Suppressor macrophage treated with lipopolysaccharide for 4 hours (primary cell): ENCODE measurements at places on chromosomes 2 and 18.

GRCh38 chr2:127398239-127398590 is 10.4 kb upstream of the MAP3K2 start:
- DNase-seq = peak; percentile 87

- DNase-seq = no peak
Measured at GRCh38 chr2:150859162-150859561, 371.7 kb upstream of the RND3 start.

DNA sequence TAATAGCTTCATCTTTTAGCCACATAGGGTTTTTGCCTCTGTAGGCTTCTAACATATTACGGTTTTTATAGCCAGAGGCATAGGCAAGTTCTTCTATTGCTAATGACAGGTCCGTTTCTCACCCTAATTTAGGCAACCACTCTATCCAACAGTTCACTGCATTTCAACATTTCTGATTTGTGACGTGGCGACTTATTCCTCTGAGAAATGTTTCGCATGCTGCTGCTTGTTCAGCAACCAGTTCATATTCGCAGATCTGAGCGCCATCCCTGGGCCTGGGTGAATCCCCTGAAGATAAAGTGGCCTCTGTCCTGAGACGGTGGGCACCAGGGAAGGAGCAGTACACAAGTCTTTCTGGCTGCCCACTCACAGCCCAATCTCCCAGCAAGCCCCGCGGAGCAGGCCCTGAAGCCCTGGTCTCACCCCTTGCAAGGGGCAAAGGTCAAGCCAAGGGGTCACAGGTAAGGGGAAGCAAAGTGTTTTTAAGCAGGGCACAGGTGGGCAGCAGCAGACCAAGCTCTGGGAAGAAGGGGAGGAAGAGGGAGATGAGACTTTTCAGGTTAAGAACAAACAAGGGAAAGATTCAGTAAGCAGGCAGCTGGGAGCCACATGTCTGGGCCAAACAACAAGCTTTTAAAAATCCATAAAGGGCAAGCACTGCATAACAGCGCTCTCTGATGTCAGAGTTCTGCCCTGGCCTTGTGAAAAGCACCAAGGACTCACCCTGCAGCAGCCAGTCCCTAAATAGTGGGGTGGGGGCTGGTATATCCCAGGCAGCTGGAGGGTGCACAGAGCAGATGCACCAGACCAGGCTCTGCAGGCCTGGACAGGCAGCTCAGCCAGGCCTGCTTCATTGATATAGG is 10.8 kb upstream of the COX7A2L start:
- no peak for DNase-seq

- no peak for DNase-seq
Measured at GRCh38 chr2:20212871-20213503, 11.9 kb downstream of the SDC1 start.

GRCh38 chr2:222214885-222215284 is 83.9 kb downstream of the PAX3 start:
- DNase-seq = no peak

DNA sequence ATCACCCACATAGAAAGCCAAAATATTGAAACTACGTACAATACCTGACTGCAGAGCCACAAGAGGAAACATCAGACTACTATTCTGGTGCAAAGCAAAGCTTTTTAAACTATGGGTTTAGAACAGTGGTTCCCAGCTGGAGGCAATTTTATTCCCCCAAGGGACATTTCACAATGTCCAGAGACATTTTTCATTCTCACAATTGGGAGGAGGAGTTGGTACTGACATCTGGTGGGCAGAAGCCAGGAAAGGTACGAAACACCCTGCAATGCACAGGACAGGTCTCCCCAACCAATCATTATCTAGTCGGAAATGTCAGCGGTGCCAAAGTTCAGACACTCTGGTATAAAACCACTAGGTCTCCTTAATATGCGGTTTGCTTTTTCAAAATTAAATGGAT is 88.4 kb upstream of the ARL5A start:
- no peak for DNase-seq

DNA sequence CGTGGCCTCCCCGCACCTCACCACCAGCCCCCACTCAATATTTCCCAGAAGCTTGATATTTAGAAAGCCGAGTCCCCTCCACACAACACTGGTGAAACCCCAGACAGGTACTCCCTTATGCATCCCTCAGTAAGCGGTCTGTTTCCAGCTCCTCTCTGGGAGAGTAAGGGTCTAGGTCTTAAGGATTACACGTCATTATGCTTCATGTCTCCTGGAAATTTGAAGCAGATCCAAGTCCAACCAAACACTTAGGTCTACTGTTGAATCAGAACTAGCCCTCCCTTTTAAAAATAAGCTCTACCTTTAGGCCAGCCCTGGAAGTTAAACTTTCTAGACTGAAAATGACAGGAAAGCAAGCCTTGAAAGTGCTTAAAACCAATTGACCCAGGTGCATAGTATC is 1.5 kb upstream of the OST4 start:
- DNase-seq = no peak

DNA sequence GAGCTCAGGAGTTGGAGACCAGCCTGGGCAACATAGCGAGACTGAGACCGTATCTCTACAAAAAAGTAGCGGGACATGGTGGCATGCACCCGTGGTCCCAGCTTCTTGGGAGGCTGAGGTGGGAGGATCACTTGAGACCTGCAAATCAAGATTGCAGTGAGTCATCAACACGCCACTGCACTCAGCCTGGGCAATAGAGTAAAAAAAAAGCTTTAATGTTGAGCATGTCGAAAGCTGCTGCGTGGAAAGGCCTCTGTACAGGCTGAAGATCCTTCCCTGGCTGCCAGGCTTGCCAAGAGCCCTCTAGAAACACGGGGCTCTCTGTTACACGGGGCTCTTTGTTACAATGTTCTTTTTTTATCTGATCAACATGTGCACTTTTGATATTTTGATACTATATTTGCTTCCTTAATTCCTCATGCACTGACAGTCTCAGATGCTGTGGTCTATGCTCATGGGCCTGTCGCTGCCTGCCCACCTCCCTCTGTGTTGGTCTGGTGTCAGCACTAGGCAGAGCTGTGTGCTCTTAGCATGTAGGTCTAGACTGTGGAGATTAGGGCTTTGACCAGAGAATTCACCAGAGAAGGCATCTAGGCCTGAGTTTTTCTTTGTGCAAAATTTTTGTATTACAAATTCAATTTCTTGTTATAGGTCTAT is 18.7 kb downstream of the CLK1 start:
- no peak for DNase-seq

- no peak for DNase-seq
Measured at GRCh38 chr18:43060020-43060419, 55.5 kb downstream of the RIT2 start.

DNA sequence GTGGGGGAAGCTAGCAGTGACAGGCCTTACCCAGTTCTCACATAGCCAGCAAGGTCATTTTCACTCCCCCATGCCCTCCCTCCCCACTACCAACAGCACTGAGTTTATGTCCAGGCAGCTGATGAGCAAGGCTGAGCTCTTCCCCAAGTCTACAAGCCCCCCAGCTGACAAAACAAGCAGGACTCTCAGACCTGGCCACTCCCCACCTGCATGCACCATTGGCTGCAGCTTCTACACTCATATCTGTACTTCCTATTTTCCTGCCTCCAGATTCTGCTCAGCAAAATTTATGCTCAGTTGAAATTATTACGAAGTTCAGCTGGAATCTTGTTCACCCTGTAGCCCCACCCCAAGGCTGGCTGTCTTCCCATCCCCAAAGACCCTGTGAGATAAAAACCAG is 339.3 kb downstream of the ARL6IP6 start:
- DNase-seq = no peak

DNA sequence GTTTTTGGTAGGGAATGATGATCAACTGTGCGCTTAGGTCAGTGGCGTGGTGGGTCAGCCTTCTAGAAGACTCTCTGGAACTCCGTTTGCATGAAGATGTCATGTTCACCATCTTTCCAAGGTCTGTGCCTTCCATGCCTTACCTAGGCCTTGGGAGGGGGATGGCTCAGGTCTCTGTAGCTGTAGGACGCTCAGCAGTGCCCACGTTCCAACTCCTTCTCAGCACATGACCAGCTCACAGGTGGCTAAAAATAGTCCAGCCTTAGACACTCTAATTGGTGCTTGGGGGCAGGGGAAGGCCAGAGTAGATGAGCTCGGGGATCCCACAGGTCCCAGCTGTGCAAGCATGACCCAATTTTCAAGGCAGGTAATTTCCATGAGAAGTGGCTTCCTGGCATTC is 42.3 kb upstream of the TEX51 start:
- DNase-seq = no peak

- no peak for DNase-seq
Measured at GRCh38 chr2:8540552-8541055, 141.3 kb upstream of the ID2 start.

DNA sequence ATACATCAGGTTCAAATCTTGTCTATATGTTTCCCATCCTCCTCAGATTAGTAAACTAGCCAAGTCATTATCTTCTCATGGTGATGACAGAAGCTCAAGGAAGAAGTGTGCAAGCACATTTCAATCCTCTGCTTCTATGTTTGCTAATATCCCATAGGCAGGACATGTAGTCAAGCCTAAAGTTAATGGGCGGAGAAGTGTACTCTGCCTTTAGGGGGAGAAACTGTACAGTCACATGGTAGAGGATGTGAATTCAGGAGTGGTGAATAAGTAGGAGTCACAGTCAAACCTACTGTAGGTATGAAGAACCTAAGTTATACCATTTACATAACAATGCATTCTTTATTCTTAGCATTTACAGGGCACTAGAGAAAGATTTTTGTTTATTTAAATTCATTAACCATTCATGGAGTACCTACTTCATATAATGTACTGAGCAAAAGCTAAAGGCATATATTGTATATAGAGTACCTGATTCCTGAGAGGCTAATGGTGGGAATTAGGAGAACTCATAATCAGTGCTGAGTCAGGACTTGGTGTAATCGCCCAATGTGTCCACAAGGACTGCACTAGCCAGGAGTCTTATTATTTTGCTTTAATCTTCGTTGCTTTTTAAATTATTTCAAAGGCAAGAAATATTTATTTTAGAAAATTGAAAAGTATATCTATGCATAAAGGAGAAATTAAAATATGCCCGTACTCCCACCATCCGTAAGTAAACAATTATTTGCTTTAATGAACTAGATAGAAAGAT is 394.3 kb upstream of the ETAA1 start:
- DNase-seq = no peak

DNA sequence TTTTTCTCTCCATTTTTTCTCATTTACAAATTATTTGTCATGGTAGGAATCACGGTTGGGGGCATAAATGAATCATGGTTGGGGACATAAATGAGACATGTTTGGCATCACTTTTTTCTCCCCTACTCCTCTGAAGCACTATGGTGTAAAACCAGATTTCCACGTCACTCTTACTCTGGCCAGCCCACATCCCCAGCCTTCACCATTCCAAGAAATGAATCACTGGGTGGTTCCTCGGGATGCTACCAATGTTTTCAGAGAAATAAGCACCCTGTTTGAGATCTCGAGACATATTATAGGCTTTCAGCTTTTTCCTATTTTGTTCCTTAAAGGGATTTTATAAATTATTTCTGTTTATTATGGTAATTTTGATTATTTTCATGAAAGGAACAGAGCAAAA is 155.0 kb upstream of the SLC8A1 start:
- no peak for DNase-seq

DNA sequence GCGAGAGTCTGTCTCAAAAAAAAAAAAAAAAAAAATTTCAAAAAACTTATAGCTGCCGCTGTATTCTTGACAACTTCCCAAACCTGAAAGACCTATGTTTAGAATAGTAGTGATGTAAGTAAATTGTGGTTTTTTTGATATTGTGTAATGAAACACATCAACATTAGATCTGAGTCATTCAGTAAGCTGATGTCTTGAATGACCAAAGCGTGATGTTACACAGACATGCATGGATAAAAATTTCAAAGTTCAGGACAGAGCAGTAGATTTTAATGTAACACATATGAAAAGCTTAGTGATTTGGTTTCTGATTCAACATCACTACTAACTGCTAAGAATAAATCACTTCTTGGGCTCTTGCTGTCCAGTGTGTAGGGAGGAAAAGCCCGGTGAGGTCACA is 69.3 kb upstream of the MEX3C start:
- DNase-seq = peak; percentile 68

- DNase-seq = no peak
Measured at GRCh38 chr2:104430359-104430740, 423.6 kb upstream of the POU3F3 start.

DNA sequence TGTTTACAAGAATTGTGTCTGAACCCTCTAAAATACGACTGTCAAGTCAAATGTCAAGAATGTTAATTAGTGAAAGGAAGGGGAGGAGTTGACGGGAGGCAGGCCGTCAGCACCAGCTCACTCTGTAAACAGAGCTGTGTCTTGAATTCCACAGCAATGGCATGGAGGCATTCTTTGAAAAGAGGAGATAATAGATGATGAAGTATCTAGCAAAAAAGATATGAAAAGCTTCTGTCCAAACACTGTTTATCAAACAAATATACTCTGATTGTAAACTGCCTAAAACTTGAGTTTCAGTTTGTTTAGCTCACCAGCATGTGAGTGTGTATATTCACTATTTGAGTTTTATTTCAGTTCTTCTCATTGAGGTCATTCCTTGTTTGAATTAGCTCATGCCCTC is 94.7 kb upstream of the CDC42EP3 start:
- DNase-seq = peak; percentile 38

- no peak for DNase-seq
Measured at GRCh38 chr18:12253663-12254135, 462 bp upstream of the CIDEA start.

GRCh38 chr2:143513081-143513480 is 383.9 kb downstream of the ARHGAP15 start:
- peak; percentile 47 for DNase-seq

DNA sequence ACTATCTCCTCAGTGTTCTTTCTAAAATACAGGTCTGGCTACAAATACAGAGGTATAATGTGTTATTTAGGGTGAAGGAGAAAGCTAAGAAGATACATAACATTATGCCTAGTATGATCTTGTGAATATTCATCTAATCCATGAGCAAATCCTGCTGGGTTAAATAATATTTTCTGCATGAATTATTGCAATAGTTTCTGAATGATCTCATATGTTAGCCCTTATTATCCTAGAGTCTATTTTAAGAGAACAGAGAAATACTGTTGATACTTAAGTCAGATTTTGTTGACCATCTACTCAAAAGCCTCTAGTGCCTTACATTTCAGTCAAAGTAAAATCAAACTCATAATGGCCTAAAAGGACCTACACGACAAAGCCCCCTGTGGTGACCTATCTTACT is 382.3 kb downstream of the FIGN start:
- DNase-seq = no peak

GRCh38 chr2:201987426-201987825 is 46.2 kb upstream of the FZD7 start:
- no peak for DNase-seq

GRCh38 chr2:41038408-41038807 is 586.5 kb upstream of the SLC8A1 start:
- no peak for DNase-seq

- DNase-seq = no peak
Measured at GRCh38 chr2:126668254-126668653, 12.3 kb downstream of the GYPC start.
